ENCODE measurements at places on chromosomes 1 and 21.

- no peak for DNase-seq
Measured at GRCh38 chr1:63675420-63675931, 82.3 kb downstream of the PGM1 start.

DNA sequence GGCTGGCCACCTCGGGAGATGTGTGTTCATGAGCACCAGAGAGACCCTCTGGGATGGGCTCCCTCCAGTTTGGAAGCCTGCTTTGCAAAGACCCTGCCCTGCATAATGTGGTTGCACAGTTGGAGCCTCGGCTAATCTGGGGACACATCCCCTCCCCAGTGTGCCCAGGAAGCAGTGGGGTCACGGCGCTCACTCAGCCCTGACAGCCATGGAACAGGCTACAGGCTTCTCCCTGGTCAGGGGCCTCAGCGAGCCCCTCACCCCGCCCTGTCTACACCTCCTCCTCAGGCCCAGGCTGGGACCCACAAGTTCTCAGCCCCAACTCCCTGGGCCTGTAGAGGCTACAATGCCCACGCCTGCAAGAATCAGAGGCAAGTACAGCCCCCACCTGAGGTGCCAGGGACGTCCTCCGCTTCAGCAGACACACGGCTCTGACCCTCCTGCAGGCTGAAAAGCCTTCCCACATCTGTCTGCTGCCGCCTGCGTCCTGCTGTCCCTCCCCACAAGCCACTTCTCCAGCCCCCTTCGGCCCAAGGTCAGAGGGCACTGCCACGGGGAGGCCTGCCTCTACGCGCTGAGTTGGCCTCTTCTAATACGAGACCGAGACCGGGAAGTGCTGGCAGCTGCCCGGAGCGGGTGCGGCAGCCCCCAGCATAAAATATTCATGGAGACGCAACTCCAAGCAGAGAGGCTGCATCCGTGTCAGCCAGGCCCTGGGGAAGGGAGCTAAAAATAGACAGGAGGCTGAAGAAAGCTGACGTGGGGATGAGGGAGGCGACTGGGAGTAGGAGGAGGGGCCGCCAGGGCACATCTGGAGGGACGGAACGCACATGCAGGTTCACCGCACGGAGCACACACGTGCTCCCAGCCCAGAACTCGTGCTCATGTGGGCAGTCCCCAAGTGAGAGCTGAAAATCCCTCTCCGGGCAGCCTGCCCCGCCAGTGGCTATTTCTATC, 15.2 kb upstream of the GPR153 start:
- no peak for DNase-seq

- DNase-seq, result peak; percentile 66
Measured at GRCh38 chr1:27605796-27606707, 2.1 kb upstream of the AHDC1 start.

GRCh38 chr1:238488401-238488800, 597.7 kb upstream of the ZP4 start:
- DNase-seq, result no peak

DNA sequence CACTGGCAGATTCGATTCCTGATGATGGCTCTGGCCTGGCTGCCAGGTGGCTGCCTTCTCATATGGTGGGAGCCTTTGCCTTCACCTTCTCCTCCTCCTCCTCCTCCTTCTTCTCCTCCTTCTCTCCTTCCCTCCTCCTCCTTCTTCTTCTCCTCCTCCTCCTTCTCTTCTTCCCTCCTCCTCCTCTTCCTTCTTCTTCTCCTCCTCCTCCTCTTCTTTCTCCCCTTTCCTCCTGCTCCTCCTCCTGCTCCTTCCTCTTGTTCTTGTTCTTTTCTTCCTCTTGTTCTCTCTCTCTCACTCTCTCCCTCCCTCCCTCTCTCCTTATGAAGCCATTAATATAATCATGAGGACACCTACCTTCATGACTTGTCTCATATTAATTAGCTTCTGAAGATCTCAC, 278.7 kb downstream of the CAMTA1 start:
- no peak for DNase-seq

DNA sequence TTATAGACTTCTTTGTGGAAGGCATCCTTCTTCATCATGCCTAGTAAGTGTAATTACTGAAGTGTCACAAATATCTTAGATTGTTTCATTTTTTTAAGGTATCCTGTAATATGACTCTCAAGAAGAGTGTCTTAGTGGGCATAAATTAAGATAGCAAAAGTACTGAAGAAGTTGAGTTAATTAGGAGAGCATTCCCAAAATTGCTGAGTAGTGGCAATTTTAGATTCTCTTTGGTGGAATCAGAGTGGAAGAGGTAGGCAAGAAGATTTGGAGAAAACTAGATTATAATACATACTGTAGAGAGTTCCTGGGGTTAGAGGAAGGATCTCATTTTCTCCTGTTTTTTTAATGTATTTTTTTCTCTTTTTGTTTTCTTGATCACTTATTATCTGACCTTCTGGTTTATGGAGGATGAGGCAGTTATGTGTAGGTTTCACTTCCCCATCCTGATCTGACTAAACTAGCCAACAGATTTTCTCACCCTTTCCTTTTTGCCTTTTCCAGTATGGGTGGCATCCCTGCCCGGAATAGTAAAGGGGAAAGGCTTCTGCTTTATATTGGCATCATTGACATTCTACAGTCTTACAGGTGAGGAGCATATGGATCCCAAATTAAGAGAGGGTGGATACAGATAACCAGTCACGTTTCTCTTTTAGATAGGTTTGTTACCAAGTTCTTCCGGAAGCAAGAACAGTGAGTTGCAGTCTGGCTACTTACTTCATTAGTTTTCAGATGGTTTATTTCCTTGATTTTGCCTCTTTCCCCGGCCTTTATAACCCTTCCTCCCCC, 16.7 kb upstream of the PSMD4 start:
- no peak for DNase-seq

DNA sequence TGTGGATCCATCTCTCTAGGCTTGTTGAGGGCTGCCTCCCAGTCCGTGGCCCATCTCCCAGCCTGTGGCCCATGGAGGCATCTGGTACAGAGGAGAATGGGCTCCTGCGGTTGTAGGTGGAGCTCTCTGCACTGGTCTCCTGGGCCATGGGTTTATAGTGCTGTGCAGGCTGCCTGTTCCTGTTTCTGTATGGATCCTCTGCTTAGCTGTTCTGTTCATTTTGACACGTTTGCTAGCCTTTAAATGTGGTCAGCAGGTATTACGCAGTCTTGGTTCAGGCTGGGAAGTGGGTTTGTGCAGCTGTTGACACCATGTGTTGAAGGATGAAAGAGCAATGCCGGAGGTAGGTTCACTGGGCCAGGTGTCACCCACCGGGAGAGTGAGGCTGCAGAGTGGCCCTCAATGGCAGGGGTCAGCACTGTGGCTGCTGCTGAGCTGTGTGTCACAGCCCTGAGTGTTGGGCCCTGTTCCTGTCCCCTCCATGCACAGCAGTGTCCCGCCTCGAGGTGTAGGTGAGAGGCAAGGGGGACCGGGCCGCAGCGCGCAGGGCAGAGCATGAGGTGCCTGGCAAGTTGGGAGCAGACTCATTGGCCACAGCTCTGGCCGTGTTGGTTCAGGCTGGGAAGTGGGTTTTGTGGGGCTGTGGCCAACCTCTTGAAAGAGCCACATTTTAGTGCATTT, 39.0 kb downstream of the SNAP47 start:
- DNase-seq, result no peak

GRCh38 chr1:96521994-96522760, 199.4 kb upstream of the PTBP2 start:
- no peak for DNase-seq

GRCh38 chr1:3009021-3009420, 12.2 kb upstream of the ACTRT2 start:
- DNase-seq, result no peak

GRCh38 chr1:208648146-208648545, 404.0 kb upstream of the PLXNA2 start:
- no peak for DNase-seq

- DNase-seq, result no peak
Measured at GRCh38 chr1:97845805-97846204, 75.0 kb downstream of the DPYD start.

GRCh38 chr1:12185036-12185917, 18.5 kb downstream of the TNFRSF1B start:
- DNase-seq, result no peak

GRCh38 chr1:22619252-22619651, 17.2 kb upstream of the C1QA start:
- DNase-seq, result no peak

DNA sequence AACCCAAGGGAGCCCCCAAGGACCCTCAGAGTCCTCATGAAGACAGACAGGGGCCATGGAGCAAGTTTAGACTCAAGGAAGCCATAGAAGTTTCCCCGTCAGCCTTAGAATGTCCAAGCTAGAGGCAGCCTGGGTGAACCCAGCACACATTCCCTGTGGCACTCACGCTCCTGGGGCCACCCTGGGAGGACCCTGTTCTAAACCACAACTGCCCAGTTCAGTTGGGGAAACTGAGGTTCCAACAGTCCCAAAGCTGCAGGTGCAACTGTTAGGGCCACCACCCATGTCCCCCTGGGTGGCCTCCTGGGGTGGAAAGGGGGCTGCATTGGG, 9.3 kb downstream of the WNT3A start:
- no peak for DNase-seq
